ENCODE measurements at places on chromosomes 12 and 14. TPM values are rescaled to one million over a fixed set of nuclear protein-coding genes. Genes with fewer than 3 reads are reported as not detected.

APOF gene
- not detected for total RNA-seq

SMOC1 gene
- total RNA-seq = not detected

IL26 gene
- total RNA-seq = not detected

ANKS1B gene
- not detected for total RNA-seq

STK38L gene
- 19.9 TPM for total RNA-seq

GPRC5D gene
- 0.92 TPM for total RNA-seq

BDKRB2 gene
- total RNA-seq = not detected

PRKAG1 gene
- 60.0 TPM for total RNA-seq

SIX6 gene
- total RNA-seq = not detected

FSCB gene
- total RNA-seq = not detected
